ENCODE measurements at places on chromosomes 7 and 10.

GRCh38 chr7:33932221-33932620 lies 26.9 kb downstream of the BMPER start:
- DNase-seq: no peak

DNA sequence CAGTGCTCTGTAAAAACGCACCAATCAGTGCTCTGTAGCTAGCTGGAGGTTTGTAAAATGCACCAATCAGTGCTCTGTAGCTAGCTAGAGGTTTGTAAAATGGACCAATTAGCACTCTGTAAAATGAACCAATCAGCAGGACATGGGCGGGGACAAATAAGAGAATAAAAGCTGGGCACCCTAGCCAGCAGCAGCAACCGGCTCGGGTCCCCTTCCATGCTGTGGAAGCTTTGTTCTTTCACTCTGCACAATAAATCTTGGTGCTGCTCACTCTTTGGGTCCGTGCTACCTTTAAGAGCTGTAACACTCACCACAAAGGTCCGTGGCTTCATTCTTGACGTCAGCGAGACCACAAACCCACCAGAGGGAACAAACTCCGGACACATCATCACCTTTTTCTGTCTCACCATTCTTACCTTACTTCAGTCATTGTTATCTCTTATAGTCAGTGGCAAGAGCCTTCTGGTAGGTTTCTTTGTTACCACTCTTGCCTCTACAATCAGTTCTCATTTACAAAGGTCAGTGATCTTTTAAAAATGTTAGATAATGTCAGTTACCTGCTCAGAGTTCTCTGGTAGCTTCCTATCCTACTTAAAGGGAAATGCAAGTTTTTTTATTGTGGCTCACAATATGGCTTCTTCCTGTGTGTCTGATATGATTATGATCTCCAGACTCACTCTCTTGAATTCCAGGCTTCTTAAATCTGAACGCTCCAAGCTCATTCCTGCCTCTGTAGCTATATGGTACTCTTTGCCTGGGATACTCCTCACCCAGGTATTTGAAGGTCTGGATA lies 4.5 kb downstream of the STAM start:
- DNase-seq: no peak

DNA sequence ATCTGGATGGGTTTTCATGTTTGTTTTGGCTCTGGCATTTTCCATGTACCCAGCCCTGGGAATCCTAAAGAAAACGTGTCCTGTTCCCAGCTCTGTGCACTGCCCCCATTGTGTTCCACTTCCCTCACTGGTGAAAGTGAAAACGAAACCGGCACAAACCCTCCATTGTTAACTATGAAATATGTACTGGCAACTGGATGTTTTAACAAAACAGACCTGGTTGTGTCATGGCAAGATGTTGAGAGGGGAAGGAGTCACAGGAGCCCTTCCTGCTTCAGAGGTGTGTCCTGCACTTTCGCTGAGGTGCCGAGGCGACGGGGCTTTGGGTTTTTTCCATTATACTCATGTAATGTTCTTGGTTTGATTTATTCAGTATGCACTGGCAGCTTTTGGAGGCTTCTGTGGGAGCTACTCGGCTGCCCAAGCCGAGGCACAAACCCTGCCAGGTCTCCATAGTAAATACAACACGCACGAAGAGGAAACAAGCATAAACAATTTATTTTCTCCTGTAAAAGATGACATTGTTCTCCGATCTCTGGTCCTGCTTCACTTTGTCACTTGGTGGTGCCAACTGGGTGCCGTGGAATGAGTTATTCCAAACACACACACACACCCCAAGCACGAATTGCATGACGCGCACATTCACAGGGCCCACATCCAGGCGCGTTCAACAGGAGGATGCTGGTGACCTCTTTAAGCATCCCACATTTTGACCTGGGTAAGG lies 118.2 kb downstream of the CDK6 start:
- DNase-seq: no peak

DNA sequence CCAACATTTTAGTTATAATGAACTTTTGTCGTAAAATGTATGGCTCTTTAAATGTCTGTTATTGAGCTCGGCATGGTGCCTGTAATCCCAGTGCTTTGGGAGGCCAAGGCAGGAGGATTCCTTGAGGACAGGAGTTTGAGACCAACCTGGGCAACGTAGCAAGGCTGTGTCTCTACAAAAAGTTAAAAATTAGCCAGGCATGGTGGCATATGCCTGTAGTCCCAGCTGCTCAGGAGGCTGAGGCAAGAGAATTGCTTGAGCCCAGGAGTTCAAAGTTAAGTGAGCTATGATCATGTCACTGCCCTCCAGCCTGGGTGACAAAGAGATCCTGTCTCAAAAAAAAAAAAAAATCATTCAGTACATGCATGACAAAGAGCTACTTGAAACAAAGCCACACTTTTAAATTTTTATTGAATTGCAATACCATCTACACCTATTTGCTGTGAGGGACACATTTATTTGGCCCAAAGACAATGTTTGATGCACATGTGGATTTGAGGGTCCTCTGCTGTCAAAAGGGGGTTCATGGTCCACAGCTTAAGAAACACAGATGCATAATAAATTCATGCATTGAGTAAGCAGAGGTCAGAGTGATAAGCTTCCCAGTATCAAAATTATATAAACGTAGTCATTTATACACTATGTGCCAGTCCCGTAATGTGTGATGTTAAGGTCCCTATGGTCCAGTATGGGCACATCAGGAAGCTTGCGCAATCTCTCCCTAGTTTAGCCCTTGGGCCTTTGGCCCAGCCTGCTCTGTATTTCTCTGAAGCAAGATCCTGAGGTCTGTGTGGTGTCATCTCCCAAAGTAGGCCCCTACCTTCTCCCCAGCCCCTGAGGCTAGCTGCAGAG lies 4.4 kb upstream of the MALSU1 start:
- no peak for DNase-seq

GRCh38 chr10:36671607-36672006 lies 453.8 kb upstream of the ANKRD30A start:
- DNase-seq: no peak

DNA sequence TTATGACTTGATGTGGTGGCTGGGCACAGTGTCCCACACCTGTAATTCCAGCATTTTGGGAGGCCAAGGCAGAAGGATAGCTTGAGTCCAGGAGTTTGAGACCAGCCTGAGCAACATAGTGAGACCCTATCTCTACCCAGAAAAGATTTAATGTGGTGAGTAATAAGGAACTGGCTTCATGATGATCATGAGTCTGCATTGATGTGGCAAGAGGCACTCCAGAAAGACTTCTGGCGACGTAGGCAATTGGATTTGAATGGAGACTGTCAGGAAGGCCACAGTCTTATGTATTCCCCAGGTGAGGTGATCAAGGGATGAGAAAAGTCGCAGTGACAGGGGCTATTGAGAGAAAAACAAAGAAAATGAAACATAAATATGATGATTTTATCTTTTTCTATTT lies 138.0 kb downstream of the CACNB2 start:
- DNase-seq: no peak

- DNase-seq: no peak
These were observed 72.3 kb downstream of the AMZ1 start for GRCh38 chr7:2760098-2760889.

- no peak for DNase-seq
These were observed 45.5 kb upstream of the SLC29A4 start for GRCh38 chr7:5237286-5237685.

GRCh38 chr7:39637400-39637799 lies 14.0 kb downstream of the RALA start:
- no peak for DNase-seq

DNA sequence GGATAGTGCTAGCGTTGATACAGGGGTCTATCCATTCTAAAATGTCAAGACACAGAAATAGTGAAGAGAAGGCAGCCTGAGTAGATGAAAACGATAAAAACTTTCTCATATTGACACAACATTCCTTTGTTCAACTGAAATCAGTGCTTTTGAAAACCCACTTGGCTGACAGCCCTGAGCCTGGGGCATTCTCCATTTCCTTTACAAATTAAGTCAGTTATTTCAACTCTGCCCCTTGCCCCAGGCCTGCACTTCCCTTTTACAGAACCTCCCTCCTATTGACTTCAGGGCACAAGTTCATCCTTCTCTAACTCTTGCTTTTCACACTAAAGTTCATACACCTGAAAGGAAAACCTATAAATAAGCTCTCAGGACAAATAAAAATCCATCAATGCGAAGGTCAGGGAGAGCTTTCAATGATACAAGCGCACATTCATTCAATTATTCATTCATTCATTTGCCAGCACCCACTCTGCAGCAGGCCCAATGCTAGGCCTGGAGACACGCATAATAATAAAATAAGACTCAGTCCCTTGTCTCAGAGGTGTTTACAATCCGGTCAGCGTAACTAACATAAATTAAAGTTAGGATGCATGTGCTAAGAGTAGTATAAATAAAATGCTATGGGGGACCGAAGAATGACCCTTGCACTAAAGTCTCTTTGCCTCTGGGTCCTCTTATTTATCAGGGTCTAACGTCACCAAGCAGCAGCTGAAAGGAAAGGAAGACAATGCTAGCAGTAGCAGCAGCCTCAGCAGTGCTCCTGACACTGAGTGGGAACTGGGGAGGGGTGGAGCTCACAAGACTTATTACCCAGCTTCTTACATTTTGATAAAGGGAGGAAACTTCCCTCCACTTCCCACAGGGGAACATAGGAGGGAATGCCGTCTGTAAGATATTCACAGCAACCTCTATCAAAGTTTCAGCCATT lies 134.8 kb downstream of the PDE1C start:
- peak; percentile 63 for DNase-seq

DNA sequence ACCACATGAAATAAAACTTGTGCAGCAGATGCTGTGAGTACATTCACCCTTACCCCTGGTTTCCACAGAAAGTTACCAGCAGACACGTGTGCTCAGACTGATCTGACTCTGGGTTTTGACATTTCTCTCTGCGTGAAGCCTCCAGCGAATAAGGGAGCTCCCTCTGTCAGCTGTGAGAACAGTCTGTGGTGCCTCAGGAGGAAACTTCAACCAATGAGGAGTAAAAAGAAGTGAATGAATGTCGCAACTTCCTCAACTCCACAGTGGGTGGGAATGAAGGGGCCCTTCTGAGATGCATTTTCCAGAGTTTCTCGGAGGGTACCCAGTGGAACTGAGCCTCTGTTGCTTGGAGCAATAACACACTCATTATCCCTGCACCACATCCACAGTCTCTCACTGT lies 743.4 kb downstream of the TNS3 start:
- peak; percentile 12 for DNase-seq

DNA sequence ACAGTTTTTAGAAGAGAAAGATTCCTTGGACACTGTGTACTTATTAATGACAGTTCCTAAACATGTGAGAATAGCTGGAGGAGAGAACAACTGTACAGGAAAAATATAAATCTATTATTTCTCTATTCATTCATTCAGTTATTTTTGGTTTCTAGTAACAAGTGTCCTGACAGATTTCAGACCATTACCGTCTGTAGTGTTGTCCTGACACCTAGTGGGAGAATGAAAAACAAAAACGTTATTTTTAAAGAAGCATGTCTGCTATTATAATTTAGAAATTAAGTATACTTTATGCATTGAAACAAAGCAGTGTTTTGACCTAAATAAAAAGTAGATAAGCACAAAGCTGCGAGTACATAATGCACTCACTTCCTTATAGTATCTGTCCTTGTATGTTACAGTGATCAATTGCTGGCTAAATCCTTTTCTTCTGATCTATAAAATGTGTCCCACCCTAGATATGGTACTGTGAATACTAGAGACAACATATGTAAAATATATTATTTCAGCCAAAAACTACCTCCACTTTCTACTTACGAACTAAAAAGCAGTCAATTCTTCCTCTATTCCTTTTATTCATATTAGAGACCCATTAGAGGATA lies 575.6 kb downstream of the ARL4A start:
- no peak for DNase-seq

DNA sequence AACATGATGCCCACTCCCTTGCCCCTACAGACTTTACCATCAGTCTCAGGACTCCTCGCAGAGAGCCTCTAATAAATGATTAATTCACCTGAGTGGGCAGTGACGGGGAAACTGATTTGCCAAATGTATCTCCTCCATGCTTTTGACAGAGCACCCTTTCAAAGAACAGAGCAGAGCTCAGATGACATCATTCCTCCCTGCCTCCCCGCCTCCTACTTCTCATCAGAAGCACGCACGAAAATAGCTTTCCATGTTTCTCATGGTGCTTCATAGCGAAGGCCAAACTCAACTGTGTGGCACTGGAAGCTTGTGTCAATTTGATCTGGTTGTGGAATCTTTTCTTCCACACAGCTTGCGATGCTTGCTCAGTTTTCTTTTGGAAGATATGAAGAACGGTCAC lies 442.5 kb downstream of the RPS24 start:
- no peak for DNase-seq

DNA sequence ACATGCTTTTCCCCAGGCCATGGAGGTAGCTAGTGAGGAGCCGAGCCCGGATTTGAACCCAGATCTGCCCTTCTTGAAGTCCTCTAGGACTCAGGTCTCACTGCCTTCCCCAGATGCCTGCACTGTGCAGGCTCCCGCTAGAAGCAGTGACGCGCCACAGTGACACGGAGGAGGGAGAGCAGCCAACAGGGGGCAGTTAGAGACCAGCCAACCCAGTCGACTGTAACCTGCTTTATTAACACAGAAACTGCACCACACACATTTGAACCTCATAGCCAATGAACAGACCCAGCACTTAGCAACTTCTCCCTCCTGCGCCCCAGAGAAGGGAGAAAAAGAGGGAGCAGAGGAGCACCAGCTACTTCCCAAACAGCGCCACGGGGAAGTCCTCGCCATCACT lies 27.4 kb downstream of the PILRA start:
- no peak for DNase-seq

GRCh38 chr7:150838965-150839650 lies 13.2 kb upstream of the AOC1 start:
- DNase-seq: no peak

DNA sequence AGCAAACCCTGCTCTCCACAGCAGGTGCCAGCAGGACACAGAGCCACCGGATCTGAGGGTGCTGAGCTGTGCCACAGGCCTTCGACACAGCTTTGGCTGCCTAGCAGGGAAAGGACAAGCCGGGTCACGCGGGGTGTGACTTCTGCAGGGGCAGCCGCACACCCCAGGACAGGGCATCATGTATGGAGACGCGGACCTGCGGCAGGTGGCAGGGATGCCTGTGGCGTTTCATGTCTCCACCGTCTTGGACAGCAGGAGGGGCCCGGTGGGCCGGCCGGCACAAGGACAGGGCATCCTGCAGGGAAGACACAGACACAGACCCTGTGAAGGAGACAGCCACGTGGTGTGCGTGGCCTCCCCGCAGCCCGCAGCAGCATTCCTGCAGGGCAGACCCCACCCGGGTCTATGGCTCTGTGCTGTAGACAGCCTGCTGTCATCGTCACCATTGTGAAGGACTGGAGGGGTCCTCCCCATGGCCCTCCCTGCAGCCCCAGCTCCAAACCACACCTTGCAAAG lies 109.2 kb downstream of the PDGFA start:
- DNase-seq: no peak

DNA sequence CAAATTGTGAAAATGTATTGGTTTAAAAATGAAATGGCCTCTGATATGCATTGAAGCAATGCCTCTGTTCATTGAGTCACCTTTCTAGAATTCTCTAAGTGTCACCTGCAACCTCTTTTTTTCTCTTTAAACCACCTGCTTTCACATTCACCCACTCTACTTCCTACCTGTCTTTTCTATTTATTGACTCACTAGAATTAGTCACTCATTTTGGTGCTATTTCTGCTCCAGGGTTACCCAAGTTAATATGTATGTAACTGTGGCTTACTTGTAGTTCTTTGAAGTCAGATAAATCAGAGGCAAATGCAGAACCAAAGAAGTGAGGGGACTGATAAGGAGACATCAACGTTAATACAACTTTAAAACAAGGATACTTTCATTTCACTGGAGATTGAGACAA lies 674.7 kb downstream of the CCSER2 start:
- no peak for DNase-seq
